ENCODE measurements at places on chromosomes 1 and 21.

- peak; percentile 24 for DNase-seq
These were observed 2.2 kb downstream of the ELOA start for GRCh38 chr1:23745515-23745914.

- no peak for DNase-seq
These were observed 223.7 kb upstream of the ADAMTS5 start for GRCh38 chr21:27190601-27191000.

DNA sequence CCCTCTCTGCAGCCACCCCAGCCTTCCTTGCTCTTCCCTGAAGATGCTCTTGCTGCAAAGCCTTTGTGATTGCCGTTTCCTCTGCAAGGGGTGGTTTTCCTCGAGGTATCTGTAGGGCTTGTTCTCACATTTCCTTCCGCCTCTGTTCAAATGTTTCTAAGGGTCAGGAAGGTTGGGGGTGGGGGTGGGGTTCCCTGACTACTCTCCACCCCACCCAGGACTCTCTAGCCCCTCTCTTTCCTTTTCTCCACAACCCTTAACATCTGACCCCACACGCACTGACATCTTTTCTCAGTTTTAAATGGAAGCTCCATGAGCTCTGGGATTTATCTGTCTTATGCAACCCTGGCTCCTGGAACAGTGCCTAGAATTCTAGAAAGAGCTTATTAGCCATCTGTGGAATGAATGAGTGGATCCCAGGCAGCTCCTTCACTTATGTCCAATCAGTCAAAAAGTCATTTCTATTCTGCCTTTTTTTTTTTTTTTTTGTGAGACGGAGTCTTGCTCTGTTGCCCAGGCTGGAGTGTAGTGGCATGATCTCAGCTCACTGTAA lies 27.3 kb upstream of the ZNF362 start:
- DNase-seq = no peak

DNA sequence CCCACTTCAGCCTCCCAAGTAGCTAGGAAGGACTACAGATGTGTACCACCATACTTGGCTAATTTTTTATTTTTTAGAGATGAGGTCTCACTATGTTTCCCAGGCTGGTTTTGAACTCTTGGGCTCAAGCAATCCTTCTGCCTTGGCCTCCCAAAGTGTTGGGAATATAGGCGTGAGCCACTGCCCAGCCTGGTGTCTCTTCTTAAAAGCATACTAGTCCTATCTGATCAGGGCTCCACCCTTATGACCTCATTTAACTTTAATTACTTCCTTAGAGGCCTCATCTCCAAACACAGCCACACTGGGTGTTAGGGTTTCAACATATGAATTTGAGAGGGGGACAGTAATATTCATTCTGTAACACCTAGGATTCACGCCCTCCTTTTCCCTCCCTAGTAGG lies 130.9 kb downstream of the GLIS1 start:
- DNase-seq = no peak

- DNase-seq = no peak
These were observed 29.5 kb upstream of the DIP2A start for GRCh38 chr21:46428987-46429710.

DNA sequence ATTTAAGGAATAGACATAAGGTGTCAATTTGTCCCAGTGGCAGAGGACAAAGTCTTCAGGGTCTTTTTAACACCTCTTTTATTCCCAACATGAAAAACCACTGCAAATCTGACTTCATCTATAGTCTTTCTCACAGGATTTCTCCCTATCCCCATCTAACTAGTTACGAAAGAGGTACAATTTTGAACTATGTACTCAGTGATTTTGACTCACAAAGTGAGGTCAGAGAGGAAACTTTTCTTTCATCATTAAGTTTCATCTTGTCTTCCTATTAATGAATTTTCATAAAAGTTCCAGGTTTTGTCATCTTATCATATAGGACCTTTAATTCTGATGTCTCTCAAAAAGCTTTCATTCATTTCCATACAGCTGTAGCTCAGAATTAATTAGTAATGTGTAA lies 63.3 kb downstream of the ASH1L start:
- no peak for DNase-seq

GRCh38 chr1:223243441-223244050 lies 100.5 kb upstream of the TLR5 start:
- DNase-seq = no peak

DNA sequence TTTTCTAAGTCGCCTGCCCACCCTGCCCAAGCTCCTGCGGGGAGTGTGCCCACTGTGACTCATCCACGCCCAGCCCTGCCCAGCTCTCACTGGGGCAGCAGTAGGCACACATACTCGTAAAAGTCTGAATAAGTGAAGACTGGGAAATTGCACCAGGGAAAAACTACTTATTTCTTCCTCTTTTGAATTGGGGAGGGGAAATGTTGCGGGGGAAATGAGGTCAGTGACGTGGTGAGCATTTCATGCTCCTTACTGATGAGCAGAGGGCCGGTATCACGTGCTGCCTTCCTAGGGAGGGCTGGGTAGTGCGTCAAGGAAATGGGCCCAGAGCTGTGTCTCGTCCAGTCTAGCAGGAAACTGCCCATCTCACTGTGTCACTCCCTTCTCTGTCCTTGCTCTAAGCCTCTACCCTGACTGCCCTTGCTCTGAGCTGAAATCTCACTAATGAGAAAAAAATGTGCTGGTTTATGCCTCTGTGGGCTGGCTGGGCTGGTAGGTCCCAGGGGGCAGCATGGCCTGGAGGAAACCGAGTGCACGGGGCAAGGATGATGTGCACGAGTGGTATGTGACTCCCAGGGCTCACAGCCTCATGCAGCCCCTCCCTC lies 13.5 kb upstream of the TNFRSF1B start:
- no peak for DNase-seq

DNA sequence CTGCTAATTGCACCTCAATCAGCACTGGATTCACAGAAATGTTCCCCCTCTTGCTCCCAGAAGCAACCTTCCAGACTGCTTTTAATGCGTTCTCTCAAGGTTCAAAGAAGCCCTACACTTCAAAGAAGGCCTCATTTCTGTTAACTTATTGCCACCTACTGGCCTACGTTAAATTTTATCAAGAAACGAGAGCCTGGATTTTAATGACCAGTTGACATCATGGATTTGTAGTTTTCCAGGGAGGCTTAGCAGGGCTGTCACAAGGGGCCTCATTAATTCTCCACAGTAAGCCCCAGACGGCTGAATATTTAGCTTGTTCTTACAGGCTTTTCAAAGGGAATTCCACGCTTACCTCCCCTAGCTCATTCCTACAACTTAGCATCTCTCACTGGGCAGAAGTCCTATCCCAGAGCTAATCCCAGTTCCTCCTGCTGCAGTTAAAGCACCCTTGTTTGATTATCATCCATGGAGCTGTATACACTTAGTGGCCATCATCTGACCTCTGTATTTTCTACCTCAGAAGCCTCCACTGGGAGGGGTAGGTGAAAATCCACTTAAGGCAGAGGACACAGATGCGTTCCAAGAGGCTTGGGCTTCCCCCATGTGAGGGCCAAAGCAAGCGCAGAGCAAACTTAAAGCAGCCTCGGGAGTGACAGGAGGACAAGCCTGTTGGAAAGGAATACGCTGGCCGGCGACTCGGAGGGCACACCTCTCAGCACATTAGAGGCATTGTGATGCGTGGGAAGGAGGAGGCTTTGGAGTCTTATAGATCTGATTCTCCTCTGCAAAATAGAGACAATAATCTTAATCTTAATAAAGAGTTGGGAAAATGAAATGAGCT lies 32.2 kb upstream of the CYP4X1 start:
- DNase-seq = no peak

DNA sequence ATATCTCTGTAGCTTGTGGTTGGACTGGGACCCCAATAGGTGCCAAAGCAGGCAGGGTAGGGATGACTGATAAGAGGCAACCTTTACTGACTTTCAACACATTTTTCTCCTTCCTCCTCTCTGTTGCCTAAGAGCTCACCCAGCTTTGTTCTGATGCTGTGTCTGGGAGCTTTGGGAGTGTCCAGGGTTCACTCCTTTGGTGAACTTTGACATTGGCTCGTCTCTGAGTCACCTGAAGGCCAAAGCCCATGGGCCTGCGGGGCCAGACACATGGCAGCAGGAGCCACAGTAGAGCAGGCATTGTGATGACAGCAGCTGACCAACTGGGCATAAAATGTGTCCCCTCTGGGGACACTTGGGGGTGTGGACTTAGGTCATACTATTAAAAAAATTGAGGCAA lies 99.5 kb upstream of the ZNF644 start:
- DNase-seq = no peak

DNA sequence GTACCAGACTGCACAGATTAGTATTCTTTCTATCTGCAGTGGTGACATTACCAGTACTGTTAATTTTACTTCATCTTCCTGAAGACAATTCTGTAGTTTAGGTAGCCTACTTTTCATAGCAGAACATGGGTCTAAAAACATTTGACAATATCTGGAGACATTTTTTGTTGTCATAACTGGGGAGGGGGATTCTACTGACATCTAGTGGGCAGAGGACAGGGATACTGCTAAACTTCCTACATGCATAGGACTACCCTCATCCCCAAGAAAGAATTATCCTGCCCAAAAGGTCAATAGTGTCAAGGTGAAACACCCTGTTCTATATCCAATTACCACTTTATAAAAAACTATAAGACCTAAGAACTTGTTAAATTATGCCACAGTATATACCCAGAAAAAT lies 3.4 kb upstream of the ARHGAP29 start:
- no peak for DNase-seq

GRCh38 chr1:78005755-78006154 lies 1.0 kb downstream of the DNAJB4 start:
- DNase-seq = peak; percentile 14

DNA sequence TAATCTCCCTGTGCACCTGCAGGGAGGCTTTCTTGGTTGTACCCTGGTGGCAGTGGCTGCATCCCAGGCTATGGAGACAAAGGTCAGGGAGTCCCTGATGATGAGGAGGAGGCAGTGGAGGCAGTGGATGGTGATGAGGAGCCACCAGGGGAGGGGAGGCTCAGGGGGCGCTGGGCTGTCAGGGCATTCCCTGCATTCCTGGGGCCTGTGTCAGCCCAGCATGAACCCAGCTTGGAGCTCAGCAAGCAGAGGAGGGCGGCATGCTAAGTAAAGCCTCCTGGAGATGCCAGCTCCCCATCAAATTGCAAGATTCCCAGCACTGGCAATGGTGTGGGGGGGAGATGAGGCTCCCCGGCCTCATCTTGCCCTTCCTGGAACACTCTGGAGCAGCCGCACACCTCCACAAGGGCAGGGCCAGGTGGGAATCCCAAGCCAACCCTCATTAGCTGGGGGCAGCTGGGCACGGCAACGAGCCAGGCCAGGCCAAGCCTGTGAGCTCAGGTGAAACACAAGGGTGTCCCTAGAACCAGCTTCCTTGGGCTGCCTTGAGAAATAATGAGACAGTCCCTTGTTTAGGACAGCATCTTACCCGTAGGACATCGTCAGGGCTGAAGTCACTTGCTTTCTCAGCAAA lies 469.5 kb downstream of the MATN1 start:
- DNase-seq = no peak

- no peak for DNase-seq
These were observed 220.2 kb downstream of the TBX15 start for GRCh38 chr1:118767971-118768370.

- DNase-seq = no peak
These were observed 63.6 kb upstream of the ETV3 start for GRCh38 chr1:157201767-157202166.

- no peak for DNase-seq
These were observed 14.6 kb upstream of the PADI1 start for GRCh38 chr1:17190010-17190995.

- no peak for DNase-seq
These were observed 27.7 kb upstream of the ESRRG start for GRCh38 chr1:216750961-216751360.

DNA sequence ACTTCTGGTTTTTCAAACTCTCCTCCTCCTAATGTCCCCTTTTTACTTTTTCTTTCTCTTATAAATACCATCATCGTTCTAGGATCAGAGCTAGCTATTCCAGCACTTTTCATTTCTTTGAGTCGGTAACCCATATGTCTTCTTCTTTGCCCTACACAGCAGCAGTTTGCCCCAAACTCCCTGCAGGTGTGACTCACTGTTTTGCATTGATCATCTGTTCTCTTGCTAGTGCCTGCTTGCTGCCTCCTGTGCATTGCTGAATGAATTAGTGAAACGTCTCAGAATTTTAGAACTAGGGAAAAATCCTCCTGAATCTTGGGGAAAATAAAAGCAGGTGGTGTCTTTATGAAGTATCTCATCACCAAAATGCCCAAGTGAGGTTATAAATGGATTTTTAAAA lies 21.7 kb downstream of the KCNK2 start:
- no peak for DNase-seq

DNA sequence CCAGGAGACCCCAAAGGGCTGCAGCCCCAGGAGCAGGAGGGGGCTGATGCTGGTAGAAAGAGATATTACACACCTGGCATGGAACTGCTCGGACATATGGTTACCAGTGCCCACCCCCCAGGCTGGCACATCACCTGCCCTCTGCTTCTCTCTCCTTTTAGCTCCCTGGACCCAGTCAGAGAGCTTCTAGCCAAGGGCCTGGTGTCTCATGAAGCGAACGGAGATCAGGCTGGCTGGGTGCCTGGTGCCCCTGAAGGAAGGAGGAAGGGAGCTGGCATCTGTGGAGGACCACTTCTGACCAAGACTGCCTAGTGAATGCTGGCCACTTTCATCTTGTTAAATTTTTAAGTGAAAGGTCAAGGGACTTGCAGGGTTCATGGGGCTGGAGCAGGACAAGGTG lies 53.1 kb downstream of the FOXO6 start:
- DNase-seq = no peak

GRCh38 chr1:186286615-186287315 lies 88.3 kb downstream of the TPR start:
- DNase-seq = no peak

DNA sequence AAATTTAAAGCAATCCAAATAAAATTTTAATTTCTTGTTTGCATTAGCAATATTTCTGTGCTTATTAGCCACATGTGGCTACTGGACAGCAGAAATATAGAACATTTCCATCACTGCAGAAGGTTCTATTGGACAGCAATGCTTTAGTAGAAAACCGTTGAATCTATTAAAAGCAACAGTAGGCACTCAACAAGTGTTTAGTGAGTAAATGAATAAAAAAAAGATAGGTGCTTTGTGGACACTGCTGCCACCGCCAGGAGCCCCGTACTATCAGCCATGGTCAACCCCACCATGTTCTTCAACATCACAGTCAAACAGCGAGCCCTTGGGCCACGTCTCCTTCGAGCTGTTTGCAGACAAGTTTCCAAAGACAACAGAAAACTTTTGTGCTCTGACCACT lies 74.5 kb upstream of the MUTYH start:
- DNase-seq = no peak

DNA sequence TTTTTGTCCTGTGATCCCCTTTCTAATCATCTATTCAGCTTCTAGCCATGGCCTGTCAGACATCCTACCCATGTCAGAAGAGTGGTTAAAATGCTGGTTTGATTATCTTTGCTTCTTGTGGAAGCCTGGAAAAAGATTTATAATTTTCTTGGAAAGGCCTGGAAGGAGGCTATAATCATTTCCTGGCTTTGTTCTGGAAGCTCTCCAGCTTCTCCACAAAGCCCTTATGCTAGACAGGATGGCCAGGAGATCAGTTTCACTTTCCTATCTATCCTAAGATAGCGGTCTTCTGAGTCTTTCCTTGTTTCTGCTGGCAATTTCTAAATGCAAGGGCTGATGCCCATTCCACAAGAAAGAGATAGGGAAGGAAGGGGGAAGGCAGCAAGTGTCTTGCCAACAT lies 90.9 kb upstream of the SLC44A3 start:
- no peak for DNase-seq

GRCh38 chr21:25558123-25558522 lies 49.2 kb downstream of the MRPL39 start:
- DNase-seq = no peak
